ENCODE measurements at places on chromosomes 13 and 19. TPM values are rescaled to one million over a fixed set of nuclear protein-coding genes. Genes with fewer than 3 reads are reported as not detected.
A peak's percentile ranks its signal among the peaks of the same experiment; 100 is the strongest.

CCDC8 gene
- total RNA-seq, result not detected

KLK10 gene
- total RNA-seq, result not detected

DNA sequence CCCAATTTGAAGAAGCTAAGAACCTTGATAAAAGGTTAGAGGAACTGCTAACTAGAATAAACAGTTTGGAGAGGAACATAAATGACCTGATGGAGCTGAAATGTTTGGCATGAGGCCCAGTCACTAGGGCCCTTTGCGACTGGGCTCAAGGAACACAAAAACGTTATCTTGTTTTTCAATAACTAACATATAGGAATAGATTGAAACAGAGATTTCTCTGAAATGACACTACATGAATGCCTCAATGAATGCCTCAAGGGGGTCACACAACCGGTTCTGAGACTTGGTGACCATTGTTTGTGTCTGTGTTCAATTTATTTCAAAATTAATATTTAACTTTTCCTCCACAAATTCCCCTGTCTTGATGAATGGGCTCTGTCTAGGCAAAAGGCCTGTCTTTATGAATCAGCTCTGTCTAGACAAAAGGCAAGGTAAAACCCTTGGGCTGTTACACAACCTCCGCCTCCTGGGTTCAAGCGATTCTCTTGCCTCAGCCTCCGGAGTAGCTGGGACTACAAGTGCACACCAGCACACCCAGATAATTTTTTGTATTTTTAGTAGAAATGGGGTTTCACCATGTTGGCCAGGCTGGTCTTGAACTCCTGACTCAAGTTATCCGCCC, 932 bp upstream of the ZNF486 start:
- peaks cover 8% of the 10 kb centered on the region for H3K4me1 ChIP-seq
- no peak for DNase-seq
- H3K36me3 ChIP-seq, result peaks cover 17% of the 10 kb centered on the region
- H3K4me3 ChIP-seq, result no peak overlapping the region

- H3K27me3 ChIP-seq, result no peaks in the 10 kb centered on the region
- H3K27ac ChIP-seq, result peak overlapping the region; percentile 4
- peaks cover 2% of the 10 kb centered on the region for H3K36me3 ChIP-seq
- H3K4me3 ChIP-seq, result no peak overlapping the region
- H3K4me1 ChIP-seq, result no peaks in the 10 kb centered on the region
Observed at GRCh38 chr19:7953576-7953975, 10.1 kb upstream of the TIMM44 start.

DNA sequence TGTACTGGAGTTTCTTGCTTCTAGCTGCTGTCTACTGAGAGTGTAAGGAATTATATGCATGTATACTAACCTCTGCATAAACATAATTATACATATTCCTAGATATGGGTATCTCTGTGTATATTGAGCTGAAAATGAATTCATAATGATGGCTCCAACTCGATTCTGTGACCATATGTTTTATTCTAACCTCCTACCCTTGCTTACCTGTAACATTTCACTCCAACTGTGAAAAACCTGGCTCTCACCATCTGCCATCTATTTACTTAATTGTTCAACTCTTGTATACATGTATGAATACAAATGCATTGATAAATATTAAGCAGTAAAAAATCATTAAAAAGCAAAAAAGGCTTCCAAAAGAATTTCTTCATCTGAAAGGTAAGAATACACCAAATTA, 1729.5 kb upstream of the SPRY2 start:
- no peaks in the 10 kb centered on the region for H3K4me1 ChIP-seq
- no peak for DNase-seq
- H3K27me3 ChIP-seq, result no peaks in the 10 kb centered on the region
- H3K36me3 ChIP-seq, result no peaks in the 10 kb centered on the region

- H3K4me3 ChIP-seq, result no peak overlapping the region
- DNase-seq, result no peak
- H3K4me1 ChIP-seq, result no peaks in the 10 kb centered on the region
- no peak overlapping the region for H3K27ac ChIP-seq
Observed at GRCh38 chr19:34017024-34017423, 155.3 kb upstream of the LSM14A start.

DNA sequence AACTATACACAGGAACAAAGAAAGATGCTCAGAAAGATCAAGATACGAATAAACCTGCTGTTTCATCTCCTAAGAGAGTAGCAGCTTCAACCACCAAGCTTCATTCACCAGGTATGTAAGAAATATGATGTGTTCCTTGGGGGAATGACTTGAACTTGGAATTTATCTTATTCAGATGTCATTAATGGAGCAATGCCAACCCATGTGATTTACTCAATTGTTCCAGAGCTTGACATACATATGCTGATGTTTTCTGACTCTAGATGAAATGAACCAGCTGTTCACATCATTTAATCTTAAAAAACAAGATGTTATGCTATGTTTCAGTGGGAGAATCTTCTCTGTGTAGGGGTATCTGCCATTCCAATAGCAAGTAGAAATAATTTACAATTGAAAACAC, 270.9 kb downstream of the SLC7A1 start:
- no peaks in the 10 kb centered on the region for H3K27me3 ChIP-seq
- H3K36me3 ChIP-seq, result no peaks in the 10 kb centered on the region
- H3K4me1 ChIP-seq, result no peaks in the 10 kb centered on the region
- no peak overlapping the region for H3K4me3 ChIP-seq

DNA sequence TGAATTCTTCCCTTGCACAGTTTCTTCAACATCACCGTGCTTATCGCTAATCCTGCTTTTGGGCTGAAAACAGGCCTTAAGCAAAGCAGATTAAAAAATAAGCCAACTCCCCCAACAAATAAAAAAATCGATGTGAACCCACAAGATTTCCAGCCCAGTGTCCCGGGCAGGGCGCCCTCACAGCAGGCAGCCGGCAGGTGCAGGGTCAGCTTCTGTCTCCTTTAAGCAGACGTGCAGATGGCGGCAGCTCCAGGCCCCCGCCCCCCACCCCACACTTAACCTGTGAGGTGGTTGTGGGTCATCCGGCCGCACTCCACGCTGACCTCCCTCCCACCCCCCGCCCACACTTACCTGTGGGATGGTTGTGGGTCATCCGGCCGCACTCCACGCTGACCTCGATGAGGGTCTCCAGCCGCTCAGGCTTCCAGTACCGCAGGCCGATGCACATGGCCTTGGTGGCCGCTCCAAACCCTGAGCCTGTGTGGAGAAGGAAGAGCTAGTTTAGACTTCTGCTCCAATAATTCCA, 19.8 kb downstream of the ADPRHL1 start:
- H3K4me1 ChIP-seq, result no peaks in the 10 kb centered on the region
- no peak for DNase-seq
- no peaks in the 10 kb centered on the region for H3K27me3 ChIP-seq
- H3K4me3 ChIP-seq, result no peak overlapping the region
- no peaks in the 10 kb centered on the region for H3K36me3 ChIP-seq

DNA sequence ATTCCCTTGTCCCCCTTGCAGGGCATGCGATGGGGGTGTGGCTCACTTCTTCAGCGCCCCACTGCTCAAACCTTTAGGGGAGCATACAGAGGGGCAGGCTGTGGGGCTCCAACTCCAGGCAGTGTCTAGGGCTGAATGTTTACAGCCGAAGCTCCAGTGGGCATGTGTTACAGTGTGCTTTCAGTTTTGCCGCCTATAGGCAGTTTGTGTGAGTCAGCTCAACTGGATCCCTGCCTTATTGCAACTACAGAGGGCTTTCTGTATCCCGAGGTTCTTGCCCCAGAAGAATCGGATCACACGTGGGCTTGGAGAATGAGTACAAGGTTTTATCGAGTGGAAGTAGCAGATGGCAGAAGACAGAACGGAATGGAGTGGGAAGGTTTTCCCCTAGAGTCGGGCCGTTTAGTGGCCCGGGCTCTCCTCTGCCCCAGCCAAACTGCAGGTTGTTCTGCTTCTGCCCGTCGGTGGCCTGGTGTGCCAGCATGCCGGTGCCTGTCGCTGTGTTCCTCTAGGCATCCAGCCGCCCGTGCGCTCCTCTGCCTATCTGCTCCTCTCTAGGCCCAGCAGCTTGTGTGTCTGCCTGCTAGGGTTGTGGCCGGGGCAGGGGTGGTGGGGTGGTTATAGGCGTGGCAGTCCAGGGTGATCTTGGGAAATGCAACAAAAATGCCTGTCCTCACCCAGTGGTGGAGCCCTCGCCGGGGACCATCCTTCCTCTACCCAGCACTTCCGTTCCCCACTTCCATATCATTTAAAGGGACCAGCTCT, 435.9 kb upstream of the SGCG start:
- no peaks in the 10 kb centered on the region for H3K27me3 ChIP-seq
- H3K4me1 ChIP-seq, result no peaks in the 10 kb centered on the region
- H3K4me3 ChIP-seq, result no peak overlapping the region
- no peaks in the 10 kb centered on the region for H3K36me3 ChIP-seq
- H3K27ac ChIP-seq, result no peak overlapping the region

DNA sequence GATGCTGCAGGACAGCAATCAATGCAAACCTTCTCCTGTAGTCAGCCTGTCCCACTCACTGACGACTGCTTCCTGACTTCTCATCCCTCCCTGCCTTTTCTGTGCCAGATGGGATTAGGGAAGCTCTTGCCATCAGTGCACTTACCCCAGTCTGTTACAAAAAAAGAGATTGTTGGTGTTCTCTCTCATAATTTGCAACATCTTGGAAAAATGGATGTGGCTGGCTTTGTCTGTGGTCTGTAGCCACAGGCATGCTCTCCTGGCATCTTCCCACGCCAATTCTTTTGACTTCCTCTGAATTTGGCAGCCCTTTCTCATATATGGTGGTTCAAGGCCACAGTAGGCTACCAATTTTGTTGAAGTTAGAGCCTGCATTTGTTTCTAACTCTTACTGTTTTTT, 11.6 kb upstream of the HTR2A start:
- no peak overlapping the region for H3K27ac ChIP-seq
- peaks cover 9% of the 10 kb centered on the region for H3K27me3 ChIP-seq
- H3K36me3 ChIP-seq, result no peaks in the 10 kb centered on the region
- no peak overlapping the region for H3K4me3 ChIP-seq
- H3K4me1 ChIP-seq, result no peaks in the 10 kb centered on the region

DNA sequence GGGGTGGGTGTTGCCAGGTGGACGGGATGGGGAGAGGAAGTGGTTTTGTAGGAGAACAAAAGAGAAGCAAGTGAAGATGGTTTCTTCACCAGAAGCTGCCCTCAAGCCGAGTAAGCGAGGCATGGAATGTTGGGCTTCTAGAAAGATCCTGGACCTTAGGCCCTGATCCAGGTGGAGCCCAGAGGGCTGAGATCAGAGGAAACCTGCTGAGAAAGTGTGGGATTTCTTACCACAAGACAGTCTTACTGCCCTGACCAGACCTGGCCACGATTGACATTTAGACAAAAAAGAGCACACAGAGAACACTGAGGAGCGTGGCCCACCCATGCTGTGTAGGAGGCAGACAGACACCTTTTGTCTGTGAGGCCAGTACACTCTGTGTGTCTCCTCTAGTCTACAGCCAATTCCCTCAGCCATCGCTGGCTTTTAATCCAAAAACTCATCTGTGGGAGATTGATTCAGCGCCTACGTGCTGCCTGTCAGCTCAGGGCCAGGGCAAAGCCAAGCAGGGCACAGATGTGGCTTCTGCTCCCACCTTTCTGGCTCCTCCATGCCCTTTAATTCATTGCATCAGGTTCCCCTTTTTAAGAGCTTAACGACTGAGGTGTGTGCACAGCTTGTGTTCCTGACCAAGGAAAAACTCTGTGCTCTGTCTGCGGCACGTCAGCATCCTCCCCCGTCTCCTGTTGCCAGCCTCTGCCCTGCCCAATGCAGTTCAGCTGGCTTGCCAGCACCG, 123.3 kb downstream of the AKAP11 start:
- peaks cover 30% of the 10 kb centered on the region for H3K36me3 ChIP-seq
- H3K4me3 ChIP-seq, result peak overlapping the region; percentile 89
- H3K27ac ChIP-seq, result peak overlapping the region; percentile 100
- no peaks in the 10 kb centered on the region for H3K27me3 ChIP-seq
- DNase-seq, result no peak
